Activated CD4-positive, CD25-positive, alpha-beta regulatory T cell (primary cell): ENCODE measurements at places on chromosomes 5 and 9.

GRCh38 chr5:176675676-176676360, 28.5 kb downstream of the TSPAN17 start:
- DNase-seq, result no peak

DNA sequence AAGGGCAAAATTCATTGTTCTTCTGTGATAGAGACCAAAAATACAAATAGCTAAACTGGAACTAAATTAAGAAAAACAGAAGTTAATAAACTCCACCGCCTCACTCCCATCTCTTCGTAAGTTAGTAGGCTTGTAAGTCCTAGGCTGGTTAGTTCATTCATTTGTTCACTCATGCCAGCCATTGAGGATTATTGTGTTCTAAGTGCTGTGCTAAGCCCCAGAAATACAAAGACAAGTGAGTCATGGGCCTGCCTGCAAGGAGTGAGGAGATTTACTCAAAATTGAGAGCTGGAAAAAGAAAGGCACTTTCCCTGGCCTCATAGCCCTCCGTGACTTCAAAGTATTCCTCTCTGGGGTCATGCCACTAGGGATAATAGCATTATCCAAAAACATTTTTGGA, 8.5 kb downstream of the DOCK8 start:
- no peak for DNase-seq

DNA sequence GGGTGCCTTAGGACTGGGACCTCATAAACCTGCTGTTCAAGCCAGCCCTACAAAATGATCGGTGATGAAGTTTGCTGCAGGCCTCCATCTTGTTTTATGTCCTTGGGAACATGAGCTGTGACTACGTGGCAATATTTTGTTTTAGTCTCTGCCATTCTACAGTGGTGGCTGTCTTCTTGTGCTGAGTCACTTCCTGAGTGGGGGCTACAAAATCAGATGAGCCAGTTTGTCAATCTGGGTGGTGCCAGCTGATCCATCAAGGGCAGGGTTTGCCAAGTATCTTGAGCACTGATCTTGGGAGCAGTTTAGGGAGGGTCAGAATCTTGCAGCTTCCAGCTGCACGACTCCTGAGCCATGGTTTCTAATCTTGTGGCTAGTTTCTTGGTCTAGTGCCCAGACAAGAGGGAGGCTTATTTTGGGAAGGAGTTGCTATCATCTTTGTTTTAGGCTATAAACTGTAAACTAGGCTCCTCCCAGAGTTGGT, 94.7 kb downstream of the YTHDC2 start:
- DNase-seq, result no peak

- DNase-seq, result no peak
These were observed 33.5 kb downstream of the ANXA6 start for GRCh38 chr5:151123897-151124751.

GRCh38 chr9:4839470-4839912, 46.7 kb downstream of the RCL1 start:
- DNase-seq, result no peak

DNA sequence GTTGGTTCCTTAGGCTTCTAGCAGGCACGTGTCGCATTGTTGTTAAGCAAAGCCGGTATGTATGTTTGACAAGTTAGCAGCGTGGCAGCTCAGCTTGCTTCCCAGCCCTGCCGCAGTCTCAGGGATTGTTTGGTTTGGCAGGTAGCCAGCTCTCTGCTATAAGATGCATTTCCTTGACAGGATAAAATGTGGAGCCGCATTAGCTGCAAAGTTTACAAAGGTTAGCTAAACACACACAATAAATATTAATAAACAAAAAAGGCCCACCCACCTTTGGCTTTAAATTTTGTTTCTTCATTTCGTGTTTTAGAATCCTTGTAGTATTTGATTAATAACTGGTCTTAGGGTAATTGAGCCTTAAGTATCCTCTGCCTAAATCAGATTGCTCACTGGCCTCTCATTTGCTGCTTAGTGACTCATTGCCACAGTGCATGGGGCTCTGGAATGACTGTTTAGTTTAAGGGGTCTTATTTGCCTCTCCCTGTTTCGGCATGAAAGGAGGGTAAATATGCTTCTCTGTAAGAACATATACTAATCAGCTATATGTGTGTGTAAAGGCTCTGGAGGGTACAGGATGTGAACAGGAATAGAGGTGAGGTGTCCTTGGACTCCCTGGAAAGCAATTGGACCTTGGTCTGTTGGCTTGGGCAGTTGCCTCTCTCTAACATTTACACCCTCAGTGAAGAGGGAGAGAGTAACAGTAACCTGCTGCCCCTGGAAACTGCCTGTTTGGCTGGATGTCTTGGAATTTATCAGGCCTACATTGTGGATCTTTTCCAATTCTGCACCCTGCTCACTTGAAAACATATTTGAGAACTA, 122.0 kb downstream of the GDNF start:
- no peak for DNase-seq

GRCh38 chr5:154273028-154273617, 82.6 kb downstream of the GALNT10 start:
- no peak for DNase-seq

- no peak for DNase-seq
These were observed 349.4 kb upstream of the PAPPA start for GRCh38 chr9:115804206-115804605.

DNA sequence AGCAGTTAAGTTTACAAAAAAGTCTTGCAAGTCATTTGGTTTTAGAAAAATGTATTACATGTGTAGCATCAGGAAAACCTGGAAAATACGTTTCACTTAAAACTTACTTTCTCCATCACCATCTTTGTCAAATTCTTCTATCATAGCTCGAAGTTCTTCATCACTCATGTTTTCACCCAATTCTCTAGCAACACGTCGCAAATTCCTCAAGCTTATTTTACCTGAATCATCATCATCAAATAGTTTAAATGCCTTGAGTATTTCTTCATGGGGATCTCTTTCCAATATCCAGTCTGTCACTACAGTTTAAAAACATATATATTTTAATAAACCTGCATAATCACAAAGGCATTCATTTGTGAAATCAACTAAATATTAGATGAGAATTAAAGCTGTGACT, 10.3 kb downstream of the CETN3 start:
- no peak for DNase-seq

DNA sequence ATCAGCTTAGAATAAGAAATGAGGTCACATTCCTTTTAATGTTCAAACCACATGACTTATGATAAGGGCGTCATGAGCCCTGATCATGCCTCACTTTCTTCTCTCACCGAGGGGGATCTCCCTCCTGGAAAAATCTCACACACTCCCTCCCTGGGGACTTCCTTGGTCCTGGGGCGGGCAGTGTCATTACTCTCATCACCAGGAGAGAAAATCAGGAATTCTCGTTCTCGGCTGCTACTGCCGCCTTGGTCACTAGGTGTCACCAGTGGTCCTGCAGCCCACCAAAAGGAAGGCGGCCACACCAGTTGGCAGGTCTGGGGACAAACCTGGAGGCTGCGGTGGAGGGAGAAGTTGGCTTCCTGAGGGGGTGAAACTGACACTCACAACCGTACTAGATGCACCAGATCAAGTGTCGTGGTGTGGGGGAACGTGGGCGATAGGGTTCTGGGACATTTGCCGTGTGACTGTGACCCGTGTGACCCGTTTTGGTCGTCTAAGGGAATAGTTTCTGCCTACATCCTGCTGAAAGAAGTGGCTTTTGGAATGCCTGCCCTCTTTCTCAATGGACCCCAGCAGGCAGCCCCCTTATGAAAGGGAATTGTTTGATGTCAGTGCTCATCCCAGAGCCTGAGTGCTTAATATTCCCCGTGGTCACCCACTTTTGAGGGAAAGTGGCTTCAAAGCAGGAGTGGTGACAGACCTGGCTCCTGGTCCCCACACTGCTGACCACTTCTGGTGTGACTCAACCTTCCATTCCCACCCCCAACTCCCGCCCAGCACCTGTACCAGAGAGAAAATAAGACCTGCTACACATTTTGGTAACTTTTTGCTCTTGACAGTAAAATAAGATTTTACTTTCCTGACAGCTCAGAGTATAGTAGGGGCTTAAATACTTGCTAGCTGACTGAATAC, 63.2 kb downstream of the ACER2 start:
- DNase-seq, result no peak

DNA sequence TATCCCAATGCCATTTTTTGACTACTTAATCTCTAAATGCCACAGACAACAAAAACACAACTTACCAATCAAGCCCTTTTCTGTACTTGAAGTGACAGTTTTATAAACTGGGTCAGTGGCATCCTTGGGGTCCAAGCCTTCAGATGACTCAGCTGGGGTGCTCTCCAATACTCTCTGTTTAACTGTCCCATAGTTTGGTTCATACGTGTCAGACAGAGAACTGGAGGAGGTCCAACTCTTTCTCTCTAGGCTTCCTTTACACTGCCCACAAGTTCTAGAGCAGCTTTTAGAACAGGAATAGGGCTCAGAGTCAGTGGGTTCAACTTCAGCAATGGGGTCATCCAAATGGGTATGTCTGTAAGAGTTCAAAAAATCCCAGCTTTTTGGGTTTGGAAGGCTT, 166.9 kb downstream of the CDC42SE2 start:
- DNase-seq, result no peak

DNA sequence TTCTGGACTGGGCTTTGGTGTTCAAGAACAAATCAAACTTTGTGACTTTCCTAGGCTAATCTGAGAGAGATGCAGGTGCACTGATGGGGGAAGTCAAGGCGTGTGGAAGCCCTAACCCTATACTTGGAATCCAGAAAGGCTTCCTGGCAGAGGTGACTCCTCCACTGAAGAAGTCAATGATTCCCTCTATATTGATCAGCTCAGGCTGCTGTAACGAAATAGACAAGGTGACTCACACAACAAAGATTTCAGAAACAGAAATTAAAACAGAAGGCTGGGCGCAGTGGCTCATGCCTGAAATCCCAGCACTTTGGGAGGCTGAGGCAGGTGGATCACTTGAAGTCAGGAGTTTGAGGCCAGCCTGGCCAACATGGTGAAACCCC, 69.6 kb upstream of the GGTA1 start:
- DNase-seq, result no peak

DNA sequence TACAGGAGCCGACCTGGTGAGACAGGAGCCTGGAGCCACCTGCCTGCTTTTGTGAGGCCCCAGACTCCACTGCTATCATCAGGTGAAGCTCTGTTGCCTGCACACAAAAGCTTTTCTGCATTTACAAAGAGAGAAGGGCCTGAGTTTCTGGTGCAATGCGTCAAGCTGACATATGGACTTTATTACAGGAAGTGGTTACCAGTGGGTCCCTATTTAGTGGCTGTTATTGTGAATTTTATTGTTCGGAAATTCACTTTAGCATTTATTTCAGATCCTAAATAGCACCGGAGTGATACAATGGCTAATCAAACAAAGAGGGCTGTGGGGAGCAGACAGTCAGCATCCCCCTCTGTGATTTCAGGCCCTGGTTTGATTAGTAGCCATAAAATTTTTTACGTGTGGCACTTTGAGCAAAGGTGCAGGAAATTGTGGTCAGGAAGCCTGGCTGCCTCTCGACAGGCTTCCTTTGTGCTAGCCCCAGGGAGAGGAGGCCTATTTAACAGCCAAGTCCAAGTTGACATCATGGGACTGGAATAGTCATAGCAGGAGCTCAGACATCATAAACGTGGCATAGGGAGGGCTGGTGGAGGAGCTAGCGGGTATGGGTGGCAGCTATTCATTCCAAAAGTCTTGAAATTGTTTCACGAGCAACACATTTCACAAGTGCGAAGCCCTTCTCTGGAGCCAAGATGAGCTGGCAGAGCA, 8.4 kb downstream of the TGFBI start:
- DNase-seq, result no peak

DNA sequence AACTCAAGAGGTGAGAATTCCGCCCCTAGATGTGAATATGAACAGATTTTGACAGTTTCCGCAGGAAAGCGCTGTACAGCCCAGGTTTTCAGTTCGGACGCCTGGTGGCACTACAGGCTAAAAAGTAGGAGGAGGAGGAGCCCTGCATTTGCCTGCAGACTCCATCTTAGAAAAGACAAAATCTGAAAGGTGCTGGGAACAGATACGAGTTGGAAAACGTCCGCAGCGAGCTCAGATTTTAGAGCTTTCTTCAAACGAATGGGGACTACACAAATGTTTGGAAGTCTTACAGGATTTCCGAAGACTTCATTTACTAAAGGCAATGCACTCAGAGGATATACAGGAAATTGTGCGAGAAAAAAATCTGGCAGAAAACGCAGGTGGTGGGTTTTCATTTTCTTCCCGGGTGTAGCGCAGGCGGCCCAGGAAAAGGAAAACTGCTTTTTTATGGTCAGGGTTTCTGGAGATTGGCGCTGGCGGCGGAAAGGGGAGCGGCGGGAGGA, 9.9 kb upstream of the PCDHB2 start:
- no peak for DNase-seq

- no peak for DNase-seq
These were observed 132.9 kb downstream of the ADAMTSL1 start for GRCh38 chr9:18606846-18607245.

DNA sequence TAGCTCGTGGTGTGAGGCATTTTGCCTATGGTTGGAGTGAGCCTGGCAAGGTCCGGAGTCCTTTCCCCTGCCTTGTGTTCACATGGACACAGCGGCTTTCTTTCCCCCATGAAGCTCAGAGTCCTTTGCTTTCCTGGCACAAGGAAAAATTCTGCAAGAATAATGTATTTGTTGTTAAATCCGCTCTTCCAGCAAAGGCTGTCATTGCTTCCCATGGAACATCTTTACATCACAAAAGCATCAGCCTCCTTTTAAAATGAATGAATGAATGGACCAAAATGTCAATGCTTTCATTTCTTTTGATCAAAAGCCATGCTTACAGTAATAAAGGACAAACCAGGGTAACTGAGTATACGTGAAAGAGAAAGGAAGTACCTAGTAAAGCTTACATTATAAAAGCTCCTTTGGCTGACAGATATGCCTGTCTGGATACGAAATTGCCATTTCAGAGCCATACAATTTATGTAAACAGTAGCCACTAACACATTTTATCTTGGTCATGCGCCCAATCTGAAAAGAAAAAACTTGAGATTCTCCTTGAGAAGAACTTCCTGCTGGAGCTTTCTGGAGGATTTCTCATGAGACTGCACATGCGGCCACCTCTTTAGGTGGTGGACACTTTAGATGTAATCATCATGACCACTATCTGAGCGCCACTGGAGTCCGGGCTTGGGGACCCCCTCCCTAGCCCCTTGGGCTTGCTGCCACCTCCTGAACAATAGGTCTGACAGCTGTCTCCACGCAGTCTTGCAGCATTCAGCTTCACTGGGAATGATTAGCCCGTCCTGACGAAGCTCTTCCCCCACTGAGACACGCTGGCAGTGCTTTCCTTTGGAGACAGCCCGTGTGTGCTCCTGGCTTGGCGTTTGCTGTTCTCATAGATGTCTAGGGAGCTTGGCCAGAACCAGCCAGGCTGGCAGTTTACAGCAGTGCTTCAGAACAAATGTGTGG, 355.9 kb downstream of the ADAMTS6 start:
- no peak for DNase-seq
